ENCODE measurements at places on chromosomes 3 and 15. TPM values are rescaled to one million over a fixed set of nuclear protein-coding genes. Genes with fewer than 3 reads are reported as not detected.

Gene CHD2
- 65.0 TPM for total RNA-seq

Gene ANKUB1
- total RNA-seq = 0.17 TPM

Gene SPATA12
- total RNA-seq = not detected

DNA sequence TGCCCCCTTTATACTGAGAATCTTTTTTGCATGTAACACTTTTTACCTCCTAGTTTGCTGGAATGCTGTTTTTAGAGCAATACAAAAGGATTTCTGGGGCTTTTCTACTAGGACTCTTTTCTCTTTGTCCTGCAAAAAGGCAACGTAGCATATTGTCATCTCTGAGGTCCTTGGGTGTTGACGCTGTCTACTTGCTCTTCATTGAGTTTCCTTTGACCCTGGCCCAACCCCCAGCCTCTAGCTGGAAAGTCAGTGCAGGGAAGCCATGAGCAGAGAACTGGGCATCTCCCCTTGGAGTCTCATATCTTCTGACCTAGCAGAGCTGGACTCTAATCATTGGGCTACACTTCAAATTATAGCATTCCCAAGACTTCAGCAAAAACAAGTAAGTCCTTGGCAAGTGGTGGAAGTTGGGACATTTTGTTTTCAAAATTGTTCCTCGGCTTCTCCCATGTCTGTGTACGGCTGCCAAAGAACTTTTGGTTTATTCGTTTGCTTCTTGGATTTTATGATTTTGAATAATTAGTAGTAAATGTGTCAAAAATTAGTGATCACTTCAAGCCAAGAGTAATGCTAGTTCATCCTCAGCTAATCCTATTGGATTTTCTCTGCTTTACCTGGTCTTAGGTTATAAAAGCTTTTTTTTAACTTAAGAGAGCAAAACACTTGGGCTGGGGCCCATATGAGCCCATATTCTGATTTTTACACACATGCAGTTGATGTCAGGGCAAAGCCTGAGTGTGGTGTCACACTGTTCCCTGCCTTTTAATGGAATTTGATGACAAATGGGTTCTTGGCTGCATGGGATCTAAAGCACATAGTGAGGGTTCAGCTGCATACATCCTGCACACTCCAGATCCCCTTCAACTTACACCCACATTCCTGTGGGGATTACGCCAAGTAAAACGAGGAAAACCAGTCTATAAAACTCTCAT lies 419.5 kb upstream of the C2CD4B start:
- no peak for DNase-seq

DNA sequence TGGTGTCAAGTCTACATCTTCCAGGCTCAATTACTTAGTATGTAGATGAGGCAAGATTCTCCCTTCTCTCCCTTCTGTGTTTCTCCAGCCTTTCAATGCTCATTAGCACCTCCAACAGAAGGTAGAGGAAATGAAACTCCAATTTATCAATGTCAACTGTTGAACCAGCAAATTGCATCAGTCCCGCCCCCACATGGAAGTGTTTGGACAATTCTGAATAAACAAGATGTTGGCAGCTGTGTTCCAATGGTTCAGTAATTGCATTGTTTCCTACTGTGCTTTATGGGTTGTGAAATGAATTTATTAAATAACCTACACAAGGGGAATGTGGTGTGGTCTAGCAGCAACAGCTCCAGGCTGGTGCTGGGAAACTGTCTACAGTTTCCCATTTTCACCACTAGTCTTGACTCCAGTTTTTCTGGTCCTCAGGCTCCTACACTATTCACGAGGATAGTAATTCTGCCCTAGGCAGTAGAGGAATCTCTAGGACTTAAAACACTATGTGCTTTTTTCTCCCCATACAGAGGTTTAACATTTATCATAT lies 91.9 kb downstream of the MB21D2 start:
- peak; percentile 60 for DNase-seq

- peak; percentile 19 for DNase-seq
Measured at GRCh38 chr3:174776123-174776522, 83.0 kb upstream of the NAALADL2 start.

- DNase-seq = no peak
Measured at GRCh38 chr3:153547970-153548369, 385.9 kb downstream of the RAP2B start.

GRCh38 chr3:62332835-62333244 lies 40.5 kb downstream of the FEZF2 start:
- peak; percentile 1 for DNase-seq

DNA sequence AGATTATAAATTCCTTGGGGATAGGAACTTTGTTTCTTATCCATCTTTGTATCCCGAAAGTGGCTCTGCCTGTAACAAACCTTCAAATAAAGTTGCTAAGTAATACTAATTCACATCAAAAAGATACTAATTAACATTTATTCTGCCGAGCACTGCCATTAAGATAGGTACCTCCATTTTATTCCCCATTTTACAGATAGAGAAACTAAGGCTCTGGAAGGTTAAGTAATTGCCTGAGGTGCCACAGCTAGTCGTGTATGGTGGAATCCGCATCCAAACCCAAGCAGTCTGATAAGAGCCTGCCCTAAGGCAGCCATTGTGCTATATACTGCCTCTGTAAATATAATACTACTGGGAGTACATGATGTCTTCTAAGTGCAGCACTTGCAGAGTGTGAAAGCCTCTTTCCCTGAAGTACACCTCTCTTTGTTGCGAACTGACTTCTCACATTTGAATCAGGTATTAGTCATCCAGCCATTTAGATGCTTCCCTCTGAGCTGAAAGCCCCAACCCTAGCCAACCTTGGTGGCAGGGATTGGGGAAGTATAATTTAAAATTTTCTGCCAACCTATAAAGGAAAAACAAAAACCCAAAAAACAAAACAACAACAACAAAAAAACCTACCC lies 78.5 kb upstream of the CHD2 start:
- peak; percentile 75 for DNase-seq

- no peak for DNase-seq
Measured at GRCh38 chr3:3665961-3666640, 133.1 kb upstream of the LRRN1 start.

DNA sequence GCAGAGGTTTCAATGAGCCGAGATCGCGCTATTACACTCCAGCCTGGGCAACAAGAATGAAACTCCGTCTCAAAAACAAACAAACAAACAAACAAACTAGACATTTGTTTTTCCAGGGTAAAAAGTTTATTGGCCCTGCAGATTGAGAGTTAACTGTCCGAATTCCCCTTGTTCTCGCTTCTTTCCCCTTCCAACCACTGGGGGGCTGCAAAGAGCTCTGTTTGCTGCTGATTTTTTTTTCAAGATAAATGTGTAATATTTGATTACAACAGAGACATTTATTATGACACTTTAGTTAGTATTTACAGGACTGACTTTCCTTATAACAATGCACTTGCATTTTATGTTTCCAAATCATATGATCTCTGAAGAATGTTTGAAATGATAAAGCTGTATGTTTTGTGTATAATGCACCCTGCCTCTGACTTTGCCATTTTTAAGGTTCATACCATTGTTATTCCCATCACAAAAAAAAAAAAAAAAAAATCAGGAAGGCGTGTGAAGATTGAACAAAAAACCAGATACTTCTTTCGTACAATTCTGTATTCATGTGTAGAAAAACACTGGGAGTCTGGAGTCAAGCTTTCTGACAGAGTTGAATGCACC lies 2.8 kb downstream of the CLSTN2 start:
- peak; percentile 31 for DNase-seq

- DNase-seq = no peak
Measured at GRCh38 chr3:67361323-67361722, 293.1 kb downstream of the SUCLG2 start.

Data from mammary epithelial cell (primary cell).